ENCODE measurements at places on chromosomes 13 and 19.

- ATAC-seq = no peak
These were observed 571 bp downstream of the ZNF302 start for GRCh38 chr19:34678085-34678412.

- no peak for ATAC-seq
These were observed 7.1 kb downstream of the FOSB start for GRCh38 chr19:45474606-45475521.

- ATAC-seq = peak; percentile 84
These were observed 55.6 kb downstream of the TMED1 start for GRCh38 chr19:10780368-10780767.

DNA sequence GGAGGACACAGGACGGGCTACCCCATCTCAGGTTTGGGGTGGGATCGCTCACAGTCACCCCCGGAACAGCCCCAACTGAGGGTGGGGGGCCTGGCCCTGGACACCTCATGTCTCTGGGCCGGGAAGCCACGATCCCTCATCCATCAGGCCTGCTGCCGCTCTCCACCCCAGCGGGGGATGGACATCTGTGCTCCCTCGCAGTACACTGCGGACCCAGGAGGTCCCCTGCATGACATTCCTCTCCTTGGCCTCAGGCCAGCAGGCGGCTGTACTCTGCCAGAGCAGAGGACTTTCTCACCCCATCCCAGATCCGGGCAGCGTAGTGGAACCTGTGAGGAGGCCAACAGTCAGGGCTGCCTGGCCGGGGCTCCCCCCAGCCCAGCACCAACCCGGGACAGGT is 15.5 kb downstream of the IRGC start:
- ATAC-seq = peak; percentile 7

GRCh38 chr19:294946-295686 is 3.9 kb upstream of the PLPP2 start:
- peak; percentile 37 for ATAC-seq

All from esophagus mucosa (tissue), 1 donor.